ENCODE measurements at places on chromosomes 1 and 21. TPM values are rescaled to one million over a fixed set of nuclear protein-coding genes. Genes with fewer than 3 reads are reported as not detected.

Gene CORT
- total RNA-seq: 0.59 TPM

Gene TTC39A
- total RNA-seq: 36.7 TPM

Gene FBXO2
- total RNA-seq: 16.8 TPM

- no peak for DNase-seq
Observed at GRCh38 chr1:164648636-164649035, 89.7 kb downstream of the PBX1 start.

- DNase-seq: no peak
Observed at GRCh38 chr1:180617774-180618395, 13.9 kb upstream of the XPR1 start.

DNA sequence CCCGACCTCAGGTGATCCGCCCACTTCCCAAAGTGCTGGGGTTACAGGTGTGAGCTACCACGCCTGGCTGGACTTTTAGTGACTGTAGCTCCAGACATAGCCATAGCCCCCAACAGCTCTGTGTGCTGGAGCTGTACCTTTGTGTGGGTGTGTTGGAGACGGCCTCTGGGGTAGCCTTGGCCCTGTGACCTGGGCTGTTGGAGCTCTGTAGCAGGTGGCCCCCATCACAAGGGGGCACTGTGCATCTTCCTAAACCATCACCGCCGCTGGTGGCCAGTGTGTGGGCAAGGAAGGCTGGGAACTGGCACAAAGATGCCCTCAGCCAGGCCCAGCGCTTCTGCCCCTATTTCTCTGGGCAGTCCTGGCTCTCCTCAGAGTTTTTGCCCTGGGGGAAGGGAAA is 38.4 kb upstream of the FOXO6 start:
- no peak for DNase-seq

DNA sequence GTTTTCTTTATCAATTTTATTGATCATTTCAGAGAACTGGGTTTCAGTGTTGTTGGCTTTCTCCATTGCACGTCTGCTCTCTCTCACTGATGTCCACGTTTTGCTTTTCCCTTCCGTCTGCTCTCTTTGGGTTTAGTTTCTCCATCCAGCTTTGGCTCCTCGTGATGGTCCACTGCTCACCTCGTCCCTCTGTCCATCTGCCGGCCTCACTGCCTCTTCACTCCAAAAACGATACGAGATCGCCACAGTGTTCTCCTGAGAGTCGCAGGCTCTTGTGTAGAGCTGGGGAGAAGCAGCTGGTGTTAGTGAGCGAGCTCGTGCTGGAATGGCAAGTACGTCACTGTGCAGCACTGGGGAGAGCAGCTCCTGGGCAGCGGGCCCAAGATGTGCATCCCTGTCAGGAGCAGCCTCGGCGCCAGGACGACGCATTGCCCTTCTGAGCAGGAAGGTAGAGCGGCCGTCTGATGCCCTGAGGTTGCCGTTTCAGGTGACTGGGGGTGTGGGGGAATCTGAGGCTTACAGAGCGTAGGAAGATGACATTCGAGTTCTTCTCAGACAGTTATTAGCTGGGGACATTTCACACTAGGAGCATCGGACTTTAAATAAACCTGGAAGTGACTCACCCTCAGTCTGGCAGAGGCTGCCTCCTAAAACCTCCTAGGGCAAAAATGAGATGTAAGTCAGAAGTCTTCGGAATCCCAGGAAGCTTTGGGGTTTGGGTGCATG is 31.4 kb upstream of the PCBP3 start:
- DNase-seq: peak; percentile 2

Measured in upper lobe of left lung (tissue), 6 donors.